ENCODE measurements at places on chromosomes 16 and 17. TPM values are rescaled to one million over a fixed set of nuclear protein-coding genes. Genes with fewer than 3 reads are reported as not detected.
A peak's percentile ranks its signal among the peaks of the same experiment; 100 is the strongest.

Gene CCL17
- total RNA-seq, result 2.8 TPM

Gene TSNAXIP1
- total RNA-seq, result 3.5 TPM

DNA sequence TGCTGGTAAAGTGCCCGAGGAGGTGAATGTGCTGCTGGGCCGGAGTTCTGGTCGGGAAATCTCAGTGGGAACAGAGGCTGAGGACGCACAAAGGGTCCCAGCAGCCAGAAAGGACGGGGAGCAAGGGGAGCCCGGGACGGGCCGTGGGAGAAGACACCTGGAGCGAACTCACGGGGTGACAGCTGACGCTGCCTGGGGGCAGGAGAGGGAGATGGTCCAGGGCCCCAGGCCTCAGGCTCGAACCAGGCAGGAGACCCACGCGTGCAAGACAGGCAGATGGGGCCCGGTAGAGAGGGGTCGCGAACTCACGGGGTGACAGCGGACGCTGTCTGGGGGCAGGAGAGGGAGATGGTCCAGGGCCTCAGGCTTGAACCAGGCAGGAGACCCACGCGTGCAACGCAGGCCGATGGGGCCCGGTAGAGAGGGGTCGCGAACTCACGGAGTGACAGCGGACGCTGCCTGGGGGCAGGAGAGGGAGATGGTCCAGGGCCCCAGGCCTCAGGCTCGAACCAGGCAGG lies 72.9 kb downstream of the METRNL start:
- DNase-seq, result no peak

- DNase-seq, result peak; percentile 97
Measured at GRCh38 chr17:78360371-78361224, 721 bp upstream of the SOCS3 start.

GRCh38 chr16:86089991-86090390 lies 191.0 kb downstream of the IRF8 start:
- DNase-seq, result no peak

- no peak for DNase-seq
Measured at GRCh38 chr16:49596648-49597291, 223.2 kb downstream of the C16orf78 start.

GRCh38 chr17:28573966-28574480 lies 2.7 kb downstream of the ALDOC start:
- DNase-seq, result no peak

GRCh38 chr17:18975597-18975996 lies 23.6 kb downstream of the SLC5A10 start:
- DNase-seq, result no peak

DNA sequence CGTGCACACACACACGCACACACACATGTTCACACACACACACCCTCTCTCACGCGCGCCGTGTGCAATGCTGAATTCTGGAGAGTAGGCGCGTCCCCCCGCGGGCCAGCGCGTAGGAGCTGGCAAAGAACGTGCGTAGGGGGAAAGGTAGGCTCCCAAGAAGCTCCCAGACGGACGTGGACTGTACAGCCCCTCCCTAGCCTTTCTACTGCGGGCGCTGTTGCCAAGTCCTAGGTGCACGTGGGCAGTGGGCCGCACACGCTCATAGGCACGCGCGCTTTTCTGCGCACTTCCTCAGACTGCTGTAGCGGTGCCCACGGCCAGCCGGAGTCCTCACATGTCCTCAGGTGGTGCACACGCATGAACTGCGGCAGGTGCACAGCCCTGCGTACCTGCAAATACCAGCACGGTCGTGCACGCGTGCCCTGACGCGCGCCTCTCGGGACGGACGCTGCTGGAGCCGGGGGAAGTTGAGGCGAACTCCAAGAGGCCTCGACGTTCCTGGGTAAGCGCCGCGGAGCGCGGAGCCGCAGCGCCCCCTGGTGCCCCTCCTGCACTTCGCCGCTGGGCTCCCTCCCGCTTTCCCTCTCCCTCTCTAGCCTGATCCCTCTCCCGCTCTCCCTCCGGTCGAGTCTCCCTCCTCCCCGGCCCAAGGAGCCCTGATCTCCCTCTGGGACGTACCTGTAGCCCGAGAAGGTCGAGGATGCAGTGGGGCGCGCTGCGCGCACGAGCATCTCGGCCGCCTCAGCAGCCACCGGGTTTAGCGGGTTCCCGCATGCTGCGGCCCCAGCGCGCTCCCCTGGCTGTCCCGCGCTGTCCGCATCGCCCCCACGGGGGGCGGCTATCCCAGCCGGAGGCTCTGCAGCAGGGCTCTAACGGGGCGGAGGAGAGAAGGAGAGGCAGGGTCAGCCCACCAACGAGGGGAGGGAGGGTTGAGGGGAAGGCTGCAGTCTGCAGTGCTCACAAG lies 749 bp downstream of the GRIN2A start:
- peak; percentile 65 for DNase-seq
